ENCODE measurements at places on chromosomes 3 and 15. TPM values are rescaled to one million over a fixed set of nuclear protein-coding genes. Genes with fewer than 3 reads are reported as not detected.

MUC4 gene
- total RNA-seq = not detected

ALDH1A3 gene
- 9.9 TPM for total RNA-seq

DNA sequence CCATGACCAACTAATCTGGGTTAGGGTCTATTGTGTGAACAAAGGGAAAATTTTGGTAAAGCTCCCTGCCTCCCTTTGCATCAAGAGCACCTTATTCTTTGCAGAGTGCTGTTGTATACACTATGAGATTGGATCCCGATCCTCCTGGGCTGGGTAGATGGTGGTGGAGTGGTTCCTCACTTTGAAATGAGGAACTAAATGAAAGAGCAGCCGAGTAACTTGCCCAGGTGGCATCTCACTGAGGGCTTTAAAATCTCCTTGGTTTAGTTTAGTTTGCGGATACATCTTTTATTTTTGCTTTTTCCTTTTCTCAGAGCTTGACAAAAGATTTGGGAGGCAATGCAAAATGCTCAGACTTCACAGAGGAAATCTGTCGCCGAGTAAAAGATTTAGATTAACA lies 19.4 kb downstream of the IDH3A start:
- no peak for DNase-seq

UNC13C gene
- not detected for total RNA-seq

DNA sequence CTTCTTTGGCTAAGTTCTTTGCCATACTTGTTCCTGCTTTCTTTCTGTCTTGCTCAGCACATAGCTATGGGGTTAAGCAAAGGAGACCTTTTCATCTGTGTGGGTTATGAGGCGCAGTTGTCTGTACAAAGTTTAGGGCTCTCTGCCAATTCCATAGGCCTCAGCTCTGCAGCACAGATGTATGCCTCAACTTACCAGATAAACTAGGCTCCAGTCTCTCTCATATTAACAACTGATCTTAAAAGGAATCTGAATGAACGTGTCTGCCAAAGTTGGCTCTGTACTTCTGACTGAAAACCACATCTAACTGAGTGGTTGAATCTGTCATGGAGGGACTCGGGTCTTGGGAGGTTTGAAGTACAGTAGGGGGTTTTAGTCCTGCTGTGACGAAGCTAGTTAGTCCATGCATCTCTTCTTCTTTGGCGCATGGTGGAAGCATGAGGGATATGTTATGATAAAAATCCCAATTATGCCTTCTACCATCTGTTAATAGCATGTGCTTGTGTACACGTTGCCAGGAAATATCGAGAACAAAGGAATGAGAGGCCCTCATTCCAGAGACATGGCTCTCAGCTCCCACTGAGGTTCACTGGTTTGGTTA lies 114.6 kb upstream of the TSC22D2 start:
- peak; percentile 77 for DNase-seq

GCHFR gene
- total RNA-seq = 0.54 TPM

DNA sequence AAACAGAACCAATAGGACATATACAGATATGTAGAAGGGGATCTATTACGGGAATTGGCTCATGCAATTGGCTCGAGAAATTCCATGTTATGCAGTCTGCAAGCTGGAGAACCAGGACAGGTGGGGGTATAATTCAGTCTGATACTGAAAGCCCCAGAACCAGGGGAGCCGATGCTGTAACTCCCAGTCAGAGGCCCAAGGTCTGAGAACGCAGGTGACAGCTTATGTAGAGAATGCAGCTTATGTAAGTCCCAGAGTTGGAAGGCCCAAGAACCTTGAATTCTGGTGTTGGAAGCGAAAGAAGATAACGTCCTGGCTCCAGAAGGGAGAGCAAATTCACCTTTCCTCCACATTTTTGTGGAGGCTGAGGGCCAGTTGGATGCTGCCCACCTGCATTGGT lies 62.7 kb downstream of the CCNL1 start:
- no peak for DNase-seq

TMCO5A gene
- total RNA-seq = not detected

CCNB2 gene
- 23.3 TPM for total RNA-seq

RLBP1 gene
- total RNA-seq = not detected

GRCh38 chr3:3071136-3071535 lies 39.0 kb downstream of the IL5RA start:
- DNase-seq = no peak

- no peak for DNase-seq
Measured at GRCh38 chr3:68017069-68017468, 362.7 kb upstream of the SUCLG2 start.

LRRC31 gene
- not detected for total RNA-seq

IL17RB gene
- not detected for total RNA-seq

KCNAB1 gene
- total RNA-seq = not detected

- no peak for DNase-seq
Measured at GRCh38 chr15:25987638-25988037, 124.5 kb upstream of the ATP10A start.

FBLN2 gene
- 636 TPM for total RNA-seq

DNA sequence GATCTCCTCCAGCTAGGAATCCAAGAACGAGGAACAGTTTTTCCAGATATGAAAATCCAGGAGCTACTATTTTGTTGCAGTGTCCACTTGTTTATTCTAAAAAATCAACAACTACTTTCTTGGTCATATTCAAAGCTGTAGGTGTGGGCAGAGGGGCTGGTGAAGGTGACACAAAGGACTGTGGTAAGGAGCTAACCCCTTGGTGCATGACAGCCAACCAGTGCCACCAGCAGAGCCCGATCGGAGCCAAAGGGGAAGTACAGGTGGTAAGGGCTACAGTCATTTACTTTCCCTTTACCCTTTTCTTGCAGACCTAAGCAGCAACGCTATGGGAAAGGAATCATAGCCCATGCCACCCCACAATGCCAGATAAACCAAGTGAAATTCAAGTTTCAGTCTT lies 30.7 kb downstream of the PLA1A start:
- no peak for DNase-seq

GRCh38 chr3:140823106-140823505 lies 118.5 kb upstream of the SLC25A36 start:
- DNase-seq = no peak

MB21D2 gene
- total RNA-seq = 26.4 TPM

GRCh38 chr15:60110909-60111308 lies 106.8 kb downstream of the FOXB1 start:
- no peak for DNase-seq

- DNase-seq = no peak
Measured at GRCh38 chr15:33284336-33284735, 26.4 kb upstream of the RYR3 start.

DNA sequence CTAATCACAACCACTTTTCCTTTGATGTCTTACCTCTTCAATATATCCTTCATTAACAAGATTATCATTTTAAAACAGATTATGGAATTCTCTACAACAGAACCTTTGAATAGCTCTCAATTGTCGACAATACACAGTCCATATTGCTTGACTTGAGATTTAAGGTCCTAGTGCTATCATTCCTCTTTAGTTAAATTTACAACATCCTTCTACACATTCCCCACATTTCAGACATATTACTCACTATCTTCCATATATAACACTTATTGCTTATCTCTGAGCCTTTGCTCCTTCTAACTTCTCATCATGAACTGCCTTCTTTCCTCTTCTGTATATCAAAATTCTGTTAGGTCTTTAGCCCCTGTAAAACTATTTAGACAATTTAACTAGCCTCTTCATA lies 247.0 kb downstream of the STXBP5L start:
- DNase-seq = no peak

HDC gene
- not detected for total RNA-seq

ZBTB38 gene
- 175 TPM for total RNA-seq

CCR8 gene
- total RNA-seq = not detected

NEO1 gene
- total RNA-seq = 13.6 TPM

GRCh38 chr3:44584646-44585501 lies at the start of gene ZNF660:
Gene ZNF660 (plus strand): TSS chr3:44584964. CDS start chr3:44594194, 9,230 bp downstream.
- peak; percentile 83 for DNase-seq

DNA sequence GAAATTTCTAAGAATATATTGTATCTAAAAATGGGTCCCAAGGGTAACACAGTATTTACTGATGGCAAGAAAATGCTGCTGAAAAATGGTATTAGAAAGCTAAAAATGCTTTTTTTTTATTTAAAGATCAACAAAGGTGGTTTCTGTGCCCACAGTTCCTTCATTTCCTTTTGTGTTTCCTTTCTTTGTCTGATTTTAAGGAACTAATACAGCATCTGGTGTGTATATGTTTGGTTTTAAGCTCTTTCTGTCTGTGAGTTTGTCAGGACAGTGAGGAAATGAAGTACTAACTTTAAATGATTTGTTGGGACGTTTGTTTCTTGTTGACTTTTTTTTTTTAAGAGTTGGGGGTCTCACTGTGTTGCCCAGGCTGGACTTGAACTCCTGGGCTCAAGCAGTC lies 38.2 kb downstream of the RASA2 start:
- DNase-seq = no peak

ABCC5 gene
- 14.0 TPM for total RNA-seq

GRCh38 chr15:45168286-45168685 lies 19.5 kb downstream of the SHF start:
- no peak for DNase-seq

GRCh38 chr3:190281308-190282051 lies 40.8 kb downstream of the CLDN1 start:
- DNase-seq = peak; percentile 42

- peak; percentile 50 for DNase-seq
Measured at GRCh38 chr15:80587816-80588456, 107.2 kb upstream of the ABHD17C start.

LSM3 gene
- 10.4 TPM for total RNA-seq

GRCh38 chr15:69074001-69074842 lies 59.7 kb downstream of the NOX5 start:
- DNase-seq = peak; percentile 67

DNA sequence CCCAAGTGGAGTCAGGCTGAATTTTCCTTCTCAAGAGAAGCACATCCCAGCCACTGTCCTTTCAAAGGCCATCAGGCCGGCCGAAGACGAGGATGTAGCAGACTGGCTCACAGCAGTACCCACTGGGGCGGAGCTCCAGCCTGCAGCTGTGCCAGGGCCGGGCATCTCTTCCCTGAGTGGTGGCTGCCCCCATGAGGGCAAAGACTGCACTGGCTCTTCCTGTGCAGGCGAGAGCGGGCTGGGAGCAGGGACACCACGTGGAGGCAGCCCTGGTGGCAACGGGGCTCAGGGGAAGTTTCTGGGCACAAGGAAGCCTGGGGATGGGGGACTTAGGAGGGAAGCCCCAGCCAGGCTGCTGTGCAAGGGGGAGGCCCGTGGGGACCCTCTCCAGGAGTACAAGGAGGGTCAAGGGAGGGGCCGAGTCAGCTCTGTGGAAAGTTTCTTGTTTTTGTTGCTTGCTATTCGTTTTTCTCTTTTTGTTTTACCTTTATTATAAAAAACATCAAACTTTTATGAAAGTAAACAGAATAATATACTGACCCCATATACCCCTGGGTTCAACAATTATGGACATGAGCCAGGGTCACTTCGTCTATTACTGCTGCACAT lies 66.1 kb downstream of the RPN1 start:
- peak; percentile 93 for DNase-seq

DNA sequence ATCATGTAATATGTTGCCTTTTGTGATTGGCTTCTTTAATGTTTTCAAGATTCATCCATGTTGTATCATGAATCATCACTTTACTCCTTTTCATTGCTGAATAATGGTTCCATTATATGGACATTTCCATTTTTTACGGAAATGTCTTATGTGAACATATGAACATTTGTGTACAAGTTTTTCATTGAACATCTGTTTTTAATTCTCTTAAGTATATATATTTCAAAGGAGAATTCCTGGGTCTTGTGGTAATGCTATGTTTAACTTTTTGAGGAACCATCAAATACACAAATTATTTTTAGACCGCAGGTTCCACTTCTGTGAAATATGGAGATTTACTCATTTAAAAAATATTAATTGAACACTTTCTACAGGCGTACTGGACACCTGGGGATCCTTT lies 85.7 kb downstream of the ARIH1 start:
- DNase-seq = no peak

GOLGA6B gene
- total RNA-seq = not detected

DNA sequence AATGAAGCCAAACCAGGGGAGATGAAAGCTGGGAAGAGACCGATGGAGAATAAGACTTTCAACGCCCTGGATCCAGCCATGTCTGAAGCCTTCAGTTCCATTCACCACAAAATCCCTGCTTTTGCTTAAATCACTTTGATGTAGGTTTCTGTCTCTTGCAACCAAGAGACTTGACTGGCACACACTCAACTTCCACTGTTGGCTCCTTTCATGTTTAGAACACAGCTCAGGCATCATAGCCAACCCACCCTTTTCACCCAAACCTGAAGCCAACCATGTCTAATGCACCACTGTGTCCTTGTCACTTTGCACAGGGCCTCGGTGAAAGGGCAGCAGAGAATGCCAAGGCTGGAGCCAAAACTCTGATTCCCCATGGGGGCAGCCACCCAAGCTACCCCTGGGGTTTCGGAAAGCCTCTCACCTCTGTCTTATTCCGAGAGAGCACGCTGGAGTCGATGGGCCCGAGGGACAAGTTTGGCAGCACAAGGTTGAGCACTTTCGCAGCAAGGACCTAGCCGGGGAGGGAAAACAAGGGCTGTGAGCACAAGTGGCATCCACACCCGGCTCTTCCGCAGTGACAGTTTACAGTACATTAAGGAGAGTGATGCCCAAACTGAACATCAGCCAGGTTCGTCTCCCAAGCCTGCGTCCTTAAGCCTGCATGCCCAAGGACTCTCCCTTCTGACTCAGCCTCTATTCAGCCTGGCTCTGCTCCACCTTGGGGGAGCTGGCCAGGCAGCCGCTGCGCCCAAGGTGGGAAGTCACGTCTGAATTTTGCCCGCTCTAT lies 37.6 kb downstream of the ABTB1 start:
- peak; percentile 58 for DNase-seq

DNA sequence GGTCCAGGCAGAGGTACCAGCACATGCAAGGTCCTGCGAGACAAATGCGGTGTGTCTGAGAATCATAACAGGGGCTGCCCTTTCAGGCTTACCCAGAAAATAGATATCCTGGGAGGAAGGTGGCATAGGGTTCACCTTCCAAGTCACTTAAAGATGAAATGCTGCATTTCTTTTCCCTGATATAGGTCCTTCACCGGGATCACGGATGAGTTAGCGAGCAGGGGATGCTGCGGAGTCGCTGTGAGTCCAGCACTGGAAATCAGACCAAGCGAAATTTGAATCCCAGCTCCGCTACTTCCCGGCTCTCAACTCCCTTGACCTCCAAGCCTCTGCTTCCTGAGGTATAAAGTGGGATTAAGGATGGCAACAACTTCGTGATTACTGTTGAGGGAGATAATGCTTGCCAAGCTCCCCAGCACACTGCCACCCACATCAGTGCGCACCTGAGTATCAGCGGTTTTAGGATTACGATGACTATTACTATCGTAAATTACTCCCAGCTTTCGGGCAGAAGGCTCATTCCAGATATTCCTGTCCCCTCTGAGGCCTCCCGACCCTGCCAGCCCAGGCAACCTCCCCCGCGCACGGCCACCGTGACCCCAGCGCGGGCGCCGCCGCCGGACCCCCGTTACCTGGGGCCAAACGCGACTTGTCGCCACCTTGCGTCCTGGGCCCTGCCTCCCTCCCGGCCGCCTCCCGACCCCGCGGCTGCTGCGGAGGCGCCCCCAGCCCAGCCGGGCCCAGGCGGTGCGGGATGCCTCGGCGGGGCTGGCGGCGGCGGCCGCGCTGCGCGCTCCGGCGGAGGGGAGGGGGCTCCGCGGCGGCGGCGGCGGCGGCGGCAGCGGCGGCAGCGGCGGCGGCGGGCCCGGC lies 589 bp upstream of the GPR27 start:
- no peak for DNase-seq

HYAL1 gene
- not detected for total RNA-seq

GRCh38 chr3:126087552-126088175 lies 3.7 kb upstream of the SLC41A3 start:
- DNase-seq = no peak

THSD4 gene
- total RNA-seq = 50.6 TPM

CCR5 gene
- total RNA-seq = not detected

- DNase-seq = peak; percentile 13
Measured at GRCh38 chr3:106004137-106004681, 135.4 kb upstream of the CBLB start.

All from GM23248 (cell line).